Activated CD8-positive, alpha-beta memory T cell treated with anti-CD3 and anti-CD28 coated beads for 1 hour (primary cell): ENCODE measurements at places on chromosomes 3 and 15.

DNA sequence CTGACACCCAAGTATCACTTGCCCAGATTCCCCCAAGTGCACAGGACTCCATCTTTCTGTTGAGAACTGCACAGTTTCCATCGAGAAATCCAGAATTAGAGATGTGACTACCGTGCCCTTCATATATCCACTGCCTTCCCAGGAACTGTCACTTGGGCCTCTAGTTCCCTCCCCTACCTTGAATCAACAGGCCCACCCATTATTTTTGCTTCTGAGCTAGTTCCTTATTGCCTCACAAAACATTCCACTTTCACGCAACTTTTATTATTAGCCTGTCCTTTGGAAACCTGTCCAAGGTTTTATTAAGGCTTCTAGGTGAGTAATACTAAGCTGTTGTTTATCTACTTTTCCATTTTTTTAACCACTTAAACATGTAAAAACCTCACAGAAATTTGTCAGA is 17.1 kb upstream of the SLC30A4 start:
- no peak for DNase-seq

DNA sequence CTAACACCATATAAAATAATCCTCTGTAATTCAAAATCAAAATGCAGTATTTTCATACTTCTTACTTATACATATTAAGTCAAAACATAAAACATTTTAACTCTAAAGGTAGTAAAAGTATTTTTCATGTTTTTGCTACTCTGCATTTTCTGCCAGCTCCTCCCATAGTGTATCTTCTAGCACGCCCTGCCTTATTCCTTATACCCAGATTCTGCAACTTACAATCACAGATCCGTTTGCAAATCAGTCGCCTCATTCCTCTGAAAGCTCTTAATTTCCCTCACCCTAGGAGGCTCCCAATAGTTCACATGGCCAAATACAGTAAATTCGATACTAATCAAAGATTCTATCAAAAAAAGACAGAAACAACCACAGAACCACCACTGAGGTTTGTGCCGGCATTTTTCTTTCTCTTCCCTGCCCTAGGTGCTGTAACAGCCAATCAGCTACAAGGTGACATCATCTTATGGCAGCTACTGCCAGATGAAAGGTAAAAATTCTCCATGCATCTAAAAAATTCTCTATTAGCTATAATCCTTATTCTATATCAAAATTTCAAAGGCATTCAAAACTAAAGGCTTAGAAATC is 72.9 kb downstream of the CLASP2 start:
- peak; percentile 1 for DNase-seq

- no peak for DNase-seq
Observed at GRCh38 chr3:117063930-117064329, 354.4 kb downstream of the TUSC7 start.

GRCh38 chr3:189740156-189740555 is 109.0 kb downstream of the TP63 start:
- no peak for DNase-seq

GRCh38 chr3:143121241-143122088 is 1.9 kb downstream of the CHST2 start:
- peak; percentile 50 for DNase-seq

- no peak for DNase-seq
Observed at GRCh38 chr3:37752649-37753025, 109.0 kb upstream of the CTDSPL start.

- no peak for DNase-seq
Observed at GRCh38 chr3:105674437-105675065, 194.3 kb downstream of the CBLB start.

GRCh38 chr3:37509069-37509468 is 334.7 kb upstream of the LRRFIP2 start:
- DNase-seq, result no peak

DNA sequence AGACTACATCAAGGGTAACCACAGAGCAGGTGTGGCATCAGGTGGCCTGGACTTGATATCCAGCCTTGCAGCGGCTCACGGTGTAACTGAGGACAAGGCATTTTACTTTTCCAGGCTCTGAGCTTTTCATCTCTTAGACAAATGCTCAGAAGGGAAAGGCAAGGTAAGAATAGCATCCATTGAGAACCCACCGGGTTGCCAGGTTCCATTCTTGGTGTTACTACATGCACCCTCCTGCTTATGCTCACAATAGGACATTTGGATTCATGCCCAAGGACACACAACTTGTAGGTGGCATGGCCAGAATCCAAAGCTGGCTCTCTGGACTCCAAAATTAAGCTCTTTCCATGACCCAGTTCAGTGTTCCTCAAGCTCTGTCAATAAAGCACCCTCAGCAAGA is 85.5 kb downstream of the CCNL1 start:
- DNase-seq, result no peak

DNA sequence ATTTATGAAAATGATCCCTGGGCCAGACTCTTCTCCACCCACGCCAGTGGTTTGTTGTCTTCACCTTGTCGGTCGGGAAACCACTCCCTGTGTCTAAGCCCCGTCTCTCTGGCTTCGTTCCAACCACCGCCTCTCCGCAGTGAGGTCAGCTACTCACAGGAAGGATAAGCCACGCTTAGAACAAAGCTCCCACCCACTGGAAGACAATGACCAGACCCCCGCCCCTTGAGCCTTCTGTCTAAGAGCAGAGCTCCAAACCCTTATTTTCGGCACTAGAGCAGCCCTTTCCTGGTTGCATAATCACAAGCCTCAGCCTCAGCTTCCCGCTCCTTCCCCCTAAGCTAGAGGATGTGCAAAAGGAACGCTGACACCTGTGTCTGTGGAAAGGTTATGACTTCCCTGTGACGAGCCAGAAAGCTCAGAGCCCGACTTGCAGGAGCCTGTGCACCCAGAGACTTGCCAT is 114.9 kb upstream of the MEF2A start:
- DNase-seq, result peak; percentile 44

DNA sequence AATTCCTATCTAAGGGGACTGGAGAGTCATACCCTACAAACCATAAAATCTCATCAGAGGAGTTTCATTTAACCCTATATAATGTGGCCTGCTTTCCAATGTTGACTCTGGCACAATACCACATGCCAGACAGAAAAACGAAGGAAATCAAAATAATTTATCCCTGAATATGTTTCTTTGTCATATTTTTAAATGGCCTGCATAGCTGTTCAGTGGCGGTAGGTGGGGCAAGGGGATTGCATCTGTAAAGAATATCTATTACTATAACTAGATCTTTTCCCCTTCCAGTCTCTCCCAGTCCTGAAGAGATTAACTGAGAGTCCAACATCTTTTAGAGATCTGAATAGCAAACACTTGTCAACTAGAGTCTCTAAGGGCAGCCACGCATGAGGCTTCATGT is 278.1 kb upstream of the CTNNB1 start:
- DNase-seq, result no peak

- no peak for DNase-seq
Observed at GRCh38 chr15:65881766-65882434, 12.6 kb downstream of the RAB11A start.

DNA sequence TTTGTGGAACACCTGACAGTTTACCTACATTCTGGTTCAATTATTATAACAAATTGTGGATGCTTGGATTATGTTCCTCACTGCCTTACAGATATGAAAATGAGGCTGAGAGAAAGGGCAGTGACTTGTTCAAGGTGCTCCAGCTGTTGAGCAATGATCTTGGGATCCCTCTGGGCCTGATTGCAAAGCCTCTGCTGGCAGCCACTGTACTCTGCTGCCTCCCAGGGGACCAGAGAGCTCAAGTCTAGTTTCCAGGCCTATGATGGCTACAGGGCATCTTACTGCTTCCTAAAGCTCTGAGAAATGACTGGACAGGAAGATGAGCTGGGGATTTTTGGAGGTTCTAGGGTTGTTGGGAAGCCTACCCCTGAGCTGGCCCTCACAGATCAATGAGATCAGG is 2.3 kb upstream of the SHC4 start:
- DNase-seq, result no peak

DNA sequence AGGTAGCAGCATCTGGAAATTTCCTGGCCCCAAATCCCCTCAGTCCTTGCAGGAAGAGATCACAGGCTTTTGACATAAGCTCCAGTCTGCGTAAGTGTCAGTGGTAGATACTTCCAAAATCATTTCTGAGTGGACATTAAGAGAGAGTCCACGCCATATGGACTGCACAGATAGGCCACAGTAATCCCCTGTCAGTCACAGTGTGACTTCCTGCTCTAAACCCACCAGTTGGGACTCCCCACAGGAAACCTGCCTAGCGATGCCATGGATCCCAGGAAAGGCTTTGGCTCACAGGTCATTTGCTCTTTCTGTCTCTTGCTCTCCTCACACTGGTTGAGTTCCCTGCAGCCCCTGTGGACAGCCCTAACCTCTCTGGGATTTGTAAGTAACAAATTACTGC is 28.8 kb upstream of the MKRN3 start:
- DNase-seq, result no peak

DNA sequence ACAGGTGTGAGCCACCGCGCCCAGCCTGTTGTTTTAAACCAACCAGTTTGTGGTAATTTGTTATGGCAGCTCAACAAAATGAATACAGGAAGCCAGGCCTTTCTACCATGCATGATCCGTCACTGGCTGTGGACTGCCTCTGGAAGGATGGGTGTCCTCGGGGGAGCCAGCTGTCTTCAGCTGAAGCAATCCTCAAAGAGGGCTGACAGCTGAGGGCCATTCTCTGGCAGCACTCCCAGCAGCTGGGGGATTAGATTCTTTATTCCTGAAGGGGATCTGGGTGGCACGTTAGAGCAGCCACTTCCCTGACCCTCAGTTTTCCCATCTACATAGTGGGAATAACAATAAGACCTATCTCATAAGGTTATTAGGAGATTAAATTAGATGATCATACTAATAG is 24.4 kb downstream of the POLR2M start:
- no peak for DNase-seq

GRCh38 chr15:49083401-49084284 is 37.4 kb upstream of the SECISBP2L start:
- DNase-seq, result no peak

DNA sequence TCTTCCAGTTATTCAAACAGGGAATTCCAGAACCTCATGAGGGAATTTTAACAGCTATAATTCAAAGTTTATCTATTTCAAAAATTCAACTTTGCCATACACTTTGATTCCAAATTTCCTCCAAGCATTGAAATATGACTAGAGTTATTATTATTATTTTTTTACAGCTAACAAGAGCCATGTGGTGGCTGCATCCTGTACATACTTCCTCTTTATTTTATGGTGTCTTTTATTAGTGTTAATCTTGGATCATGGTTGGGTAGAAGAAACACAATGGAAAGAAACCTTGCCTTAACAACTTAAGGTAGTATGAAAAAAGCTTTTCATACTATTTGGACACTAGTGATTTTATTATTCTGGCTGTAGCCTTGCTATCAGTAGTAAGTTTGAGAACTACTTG is 52.7 kb downstream of the TFG start:
- no peak for DNase-seq

DNA sequence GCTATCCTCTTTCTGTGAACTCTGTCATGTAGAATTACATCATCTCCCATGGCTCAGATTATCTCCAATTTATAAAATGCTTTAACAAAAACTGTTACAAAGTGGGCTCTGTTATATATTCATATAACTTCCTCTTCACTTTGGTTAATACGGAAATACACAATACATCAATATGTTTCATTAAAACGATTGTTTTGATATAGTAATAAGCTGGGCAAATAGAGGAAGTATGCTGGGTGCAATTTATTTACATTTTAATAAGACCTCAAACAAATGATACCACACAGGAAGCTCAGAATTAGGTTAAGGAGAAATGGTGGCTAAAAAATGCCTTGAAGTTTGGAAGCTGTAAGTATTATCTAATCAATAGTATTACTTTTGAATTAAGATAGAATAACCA is 331.0 kb downstream of the ZBTB20 start:
- no peak for DNase-seq

- DNase-seq, result no peak
Observed at GRCh38 chr15:92909136-92909781, 9.1 kb downstream of the CHD2 start.

DNA sequence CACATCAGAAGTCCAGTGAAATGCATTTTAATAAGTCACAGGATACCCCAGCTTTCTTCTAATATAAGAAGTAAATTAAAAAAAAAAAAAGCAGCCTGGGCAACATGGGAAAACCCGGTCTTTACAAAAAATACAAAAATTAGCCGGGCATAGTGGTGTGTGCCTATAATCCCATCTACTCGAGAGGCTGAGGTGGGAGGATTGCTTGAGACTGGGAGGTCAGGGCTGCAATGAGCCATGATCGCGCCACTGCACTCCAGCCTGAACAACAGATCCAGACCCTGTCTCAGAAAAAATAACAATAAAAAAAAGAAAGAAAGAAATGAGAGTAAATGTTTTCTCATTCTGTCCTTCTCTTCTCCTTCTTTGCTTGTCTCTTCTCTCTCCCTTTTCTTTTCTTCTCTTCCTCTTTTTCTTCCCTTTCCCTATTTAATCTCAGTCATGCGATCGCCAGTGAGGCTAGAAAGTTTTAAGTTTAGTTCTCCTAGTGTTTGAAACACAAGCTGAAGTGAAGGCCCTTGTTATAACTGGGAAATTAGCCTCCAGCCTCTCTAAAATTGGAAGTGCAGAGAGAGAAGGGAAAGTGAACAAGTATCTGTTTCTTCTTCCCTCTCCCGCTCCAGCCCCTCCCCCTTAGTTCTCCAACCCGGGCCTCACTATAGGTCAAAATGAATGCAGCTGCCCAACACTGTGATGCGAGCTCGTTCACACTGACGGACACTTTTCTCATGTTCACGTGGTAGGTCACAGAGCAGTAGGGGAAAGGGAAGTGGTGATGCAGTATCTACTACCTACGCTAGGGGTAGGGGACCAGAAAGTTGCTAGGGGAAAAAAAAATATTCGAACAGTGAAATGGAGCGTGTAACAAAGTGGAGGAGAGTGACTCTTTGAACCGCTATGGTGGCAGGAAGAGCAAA is 23.5 kb upstream of the TSC22D2 start:
- peak; percentile 3 for DNase-seq

- no peak for DNase-seq
Observed at GRCh38 chr15:34714476-34715121, 40.2 kb downstream of the GJD2 start.

DNA sequence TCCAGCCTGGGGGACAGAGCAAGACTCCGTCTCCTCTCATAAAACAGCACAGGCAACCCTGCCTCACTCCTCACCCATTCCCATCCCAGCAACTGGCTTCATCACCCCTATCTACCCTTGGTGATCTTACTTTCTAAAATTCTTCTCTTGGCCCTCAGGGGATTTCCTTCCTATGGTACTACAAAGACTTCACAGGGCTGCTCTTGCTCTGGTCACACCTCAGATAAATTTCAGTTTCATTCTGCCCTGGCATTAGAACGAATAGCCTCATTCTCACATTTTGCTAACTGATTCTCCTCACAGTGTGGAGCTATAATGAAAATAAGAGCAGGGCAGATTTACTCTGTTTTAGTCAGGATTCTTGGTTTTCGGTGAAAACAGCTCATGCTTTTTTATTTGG is 22.1 kb upstream of the CRBN start:
- DNase-seq, result no peak

DNA sequence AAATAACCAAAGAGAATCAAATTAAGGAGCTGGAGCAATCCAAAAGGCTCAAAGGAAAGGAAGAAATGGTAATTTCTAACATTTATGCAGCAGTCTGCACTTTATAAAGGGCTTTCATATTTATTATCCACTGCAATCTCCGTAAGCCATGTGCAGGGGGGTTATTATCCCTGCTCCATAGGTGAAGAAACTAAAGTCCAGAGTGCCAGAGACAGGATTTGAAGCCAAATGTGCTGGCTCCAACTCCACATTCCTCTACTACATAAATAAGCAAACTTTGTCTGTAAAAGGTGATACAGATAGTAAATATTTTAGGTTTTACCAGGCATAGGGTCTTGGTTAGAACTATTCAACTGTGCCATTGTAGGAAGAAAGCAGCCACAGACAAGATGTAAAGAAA is 221.4 kb downstream of the MINAR1 start:
- DNase-seq, result no peak
